Thoracic aorta (tissue), 2 donors: ENCODE measurements at places on chromosomes 7 and 10. TPM values are rescaled to one million over a fixed set of nuclear protein-coding genes. Genes with fewer than 3 reads are reported as not detected.

- no peak for DNase-seq
Measured at GRCh38 chr7:23941551-23941950, 231.5 kb downstream of the STK31 start.

UCN3 gene
- not detected for total RNA-seq

CYP17A1 gene
- 1.3 TPM for total RNA-seq

GRCh38 chr7:27155816-27156507, 513 bp downstream of the HOXA7 start:
- DNase-seq: no peak

DNA sequence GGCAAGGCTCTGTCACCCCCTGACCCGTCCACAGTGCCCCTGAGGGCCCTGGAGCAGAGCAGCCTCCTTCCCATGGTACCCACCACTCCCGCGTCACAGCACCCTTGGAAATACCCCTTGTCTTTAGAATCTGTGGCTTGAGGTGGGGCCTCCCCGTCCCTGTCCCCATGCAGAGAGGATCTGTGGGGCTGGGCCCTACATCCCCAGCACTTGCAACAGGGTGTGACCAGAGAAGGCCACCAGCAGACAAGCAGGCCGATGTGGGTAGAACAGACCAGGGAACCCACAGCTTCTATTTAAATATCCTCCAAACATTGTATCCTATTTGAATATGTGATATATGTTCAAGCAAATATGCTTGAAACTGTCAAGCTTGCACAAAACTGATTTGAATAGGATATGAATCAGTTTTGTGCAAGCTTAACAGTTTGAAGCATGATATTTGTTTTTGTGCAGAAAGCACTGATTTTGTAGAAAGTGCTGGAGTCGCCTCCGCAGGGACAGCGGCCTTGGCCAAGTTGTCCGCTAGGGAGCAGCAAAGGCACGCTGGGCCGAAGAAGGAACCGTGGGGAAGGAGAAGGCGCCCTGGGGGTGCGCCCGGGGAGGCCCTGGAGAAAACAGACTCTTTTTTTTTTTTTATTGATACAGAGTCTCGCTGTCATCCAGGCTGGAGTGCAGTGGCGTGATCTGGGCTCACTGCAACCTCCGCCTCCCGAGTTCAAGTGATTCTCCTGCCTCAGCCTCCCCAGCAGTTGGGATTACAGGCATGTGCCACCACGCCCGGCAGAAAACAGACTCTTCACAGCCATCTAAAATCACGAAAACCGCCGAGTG, 2.2 kb downstream of the CFAP46 start:
- no peak for DNase-seq

GRCh38 chr10:119350502-119351097, 143.2 kb downstream of the GRK5 start:
- DNase-seq: no peak

UPK3B gene
- total RNA-seq: 5.1 TPM

DNA sequence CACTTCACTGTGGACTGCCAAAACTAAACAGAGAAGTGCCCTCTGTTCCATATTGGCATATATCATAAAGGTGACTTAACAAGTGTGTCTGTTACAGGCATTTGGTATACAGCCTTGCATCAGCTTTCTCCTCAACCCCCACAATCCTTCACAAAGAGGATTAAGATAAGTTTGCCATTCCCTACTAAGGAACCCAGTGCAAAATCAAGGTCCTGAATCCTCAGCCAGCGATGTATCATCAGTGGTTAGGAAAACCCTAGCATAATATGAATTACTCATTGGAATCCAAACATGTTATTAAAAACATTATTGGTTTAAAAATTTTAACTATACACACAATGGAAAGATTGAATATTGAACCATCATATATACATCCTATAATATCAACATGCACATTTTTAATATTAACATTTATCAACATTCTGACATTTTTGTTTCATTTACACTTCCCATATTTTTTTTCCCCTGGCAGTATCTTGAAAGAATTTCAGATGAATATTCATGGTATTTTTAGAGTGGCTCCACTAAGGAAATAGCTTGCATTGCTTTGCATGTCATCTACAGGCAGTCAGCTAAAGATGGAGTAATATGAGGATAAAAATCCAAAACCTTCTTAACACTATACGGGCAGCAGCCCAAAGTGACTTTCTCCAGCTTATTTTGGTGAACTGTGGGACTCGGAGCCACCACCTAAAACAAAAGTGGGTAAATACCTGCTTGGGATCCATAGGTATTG, 215.6 kb upstream of the CHRM2 start:
- DNase-seq: no peak

CACNB2 gene
- total RNA-seq: 56.7 TPM

SLC18A2 gene
- total RNA-seq: 1.8 TPM

DNA sequence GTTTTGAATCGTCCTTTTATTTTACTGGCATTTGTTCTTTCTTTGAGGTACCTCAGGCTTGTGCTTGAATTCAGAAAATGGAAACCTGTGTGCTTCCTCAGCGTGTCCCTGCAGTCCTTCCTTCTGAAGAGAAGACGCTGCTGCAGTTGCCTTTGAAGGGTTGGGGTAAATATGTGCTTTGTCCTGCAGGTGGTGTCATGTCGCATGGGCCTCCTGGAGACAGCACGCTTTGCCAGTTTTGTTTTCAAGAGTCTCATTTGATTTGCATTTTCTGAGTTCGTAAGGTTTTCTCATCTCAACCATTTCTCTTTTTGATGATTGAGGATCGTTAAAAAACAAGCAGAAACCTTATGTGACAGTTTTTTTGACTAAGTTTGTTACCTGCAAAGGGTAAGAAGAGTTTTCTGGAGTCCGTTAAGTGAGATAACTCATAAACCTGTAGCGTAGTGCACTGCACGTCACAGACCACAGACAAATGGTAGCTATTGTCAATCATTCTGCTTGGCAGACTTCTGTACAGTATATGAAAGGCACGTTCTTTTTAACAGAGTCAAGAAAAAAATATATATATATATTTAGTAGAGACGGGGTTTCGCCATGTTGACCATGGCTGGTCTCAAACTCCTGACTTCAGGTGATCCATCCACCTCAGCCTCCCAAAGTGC, 57.0 kb downstream of the CDC123 start:
- DNase-seq: no peak

DNA sequence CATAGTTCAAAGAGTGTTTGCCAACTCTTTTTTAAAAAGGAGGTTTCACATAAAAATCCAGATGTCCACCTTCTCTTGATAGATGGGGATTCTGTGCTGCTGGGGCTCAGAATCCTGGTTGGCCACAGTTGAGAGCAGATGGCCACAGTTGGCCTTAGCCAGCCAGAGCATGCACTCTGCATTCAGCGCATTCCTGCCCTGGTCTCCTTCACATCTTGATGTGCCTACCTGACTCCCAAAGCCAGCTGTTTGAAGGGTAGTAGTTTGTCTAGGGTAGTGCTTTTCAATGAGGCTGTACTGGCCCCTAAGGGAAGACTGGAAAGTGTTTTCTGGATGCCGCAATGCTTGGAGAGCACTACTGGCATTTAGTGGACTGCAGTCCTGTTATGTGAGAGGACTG, 208.1 kb upstream of the HDAC9 start:
- no peak for DNase-seq

DNA sequence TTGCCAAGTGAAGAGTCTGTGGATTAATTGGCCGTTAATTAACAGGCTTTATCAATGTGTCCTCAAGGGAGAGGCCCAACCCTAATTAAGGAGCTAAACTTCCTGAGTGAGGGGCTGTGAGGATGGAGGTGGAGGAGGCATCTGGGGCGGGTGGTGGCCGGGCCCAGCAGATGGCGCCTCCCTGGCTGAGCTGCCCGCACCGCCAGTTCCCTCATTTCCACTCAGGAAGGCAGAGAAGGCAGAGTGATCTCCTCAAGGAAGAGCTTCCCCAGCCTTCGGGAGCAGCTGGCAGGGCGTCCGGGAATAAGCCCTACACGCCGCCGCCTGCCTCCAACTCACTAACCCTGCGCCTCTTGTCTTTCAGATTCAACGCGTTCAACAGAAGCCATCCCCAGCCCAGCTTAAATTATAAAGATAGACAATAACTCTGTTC, 112.2 kb downstream of the CYTH3 start:
- no peak for DNase-seq

GPR22 gene
- not detected for total RNA-seq

SPDYE8 gene
- total RNA-seq: not detected
